Stimulated activated naive B cell treated with anti-CD40 and anti-IgM and Interleukin-4, amounts not matched to agents 10 μg/mL and 1 μg/mL and 100 μg/mL, for 72 hours (primary cell): ENCODE measurements at places on chromosomes 3 and 15.

DNA sequence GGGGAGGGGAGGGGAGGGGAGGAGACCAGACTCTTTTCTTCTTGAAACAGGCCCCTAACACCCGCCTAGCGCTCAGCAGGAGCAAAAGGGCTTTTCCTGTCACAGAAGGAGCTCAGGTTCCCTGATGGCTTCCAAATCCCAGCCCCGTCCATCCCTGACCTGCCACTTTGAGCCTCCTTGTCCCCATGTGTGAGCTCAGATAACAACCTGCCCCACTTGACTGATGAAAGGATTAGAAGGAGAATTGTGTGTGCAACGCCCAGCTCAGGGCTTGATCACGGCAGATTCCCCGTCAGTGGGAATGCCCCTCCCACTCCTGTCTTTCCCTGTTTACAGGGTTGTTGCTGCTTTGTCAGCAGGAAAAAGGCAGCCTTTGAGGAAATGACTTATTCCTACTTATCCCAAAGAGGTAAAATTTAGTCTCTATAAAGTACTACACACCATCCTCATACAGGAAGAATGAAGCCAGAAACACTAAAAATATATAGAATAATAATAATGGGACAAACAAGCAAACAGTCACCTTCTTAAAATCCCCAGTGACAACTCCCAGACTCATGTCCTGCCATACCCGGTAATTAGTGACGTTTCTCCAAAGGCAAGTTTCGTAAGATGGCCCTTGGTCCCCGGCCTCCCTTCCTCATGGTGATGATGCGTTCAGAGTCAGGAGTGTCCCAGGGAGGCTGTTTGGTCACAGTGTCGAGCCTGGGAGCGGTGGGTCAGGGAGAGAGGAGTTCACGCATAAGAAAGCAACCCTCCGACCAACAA is 6.1 kb upstream of the LRRC15 start:
- DNase-seq, result no peak

GRCh38 chr3:115843206-115843605 is 219.9 kb downstream of the GAP43 start:
- DNase-seq, result no peak

DNA sequence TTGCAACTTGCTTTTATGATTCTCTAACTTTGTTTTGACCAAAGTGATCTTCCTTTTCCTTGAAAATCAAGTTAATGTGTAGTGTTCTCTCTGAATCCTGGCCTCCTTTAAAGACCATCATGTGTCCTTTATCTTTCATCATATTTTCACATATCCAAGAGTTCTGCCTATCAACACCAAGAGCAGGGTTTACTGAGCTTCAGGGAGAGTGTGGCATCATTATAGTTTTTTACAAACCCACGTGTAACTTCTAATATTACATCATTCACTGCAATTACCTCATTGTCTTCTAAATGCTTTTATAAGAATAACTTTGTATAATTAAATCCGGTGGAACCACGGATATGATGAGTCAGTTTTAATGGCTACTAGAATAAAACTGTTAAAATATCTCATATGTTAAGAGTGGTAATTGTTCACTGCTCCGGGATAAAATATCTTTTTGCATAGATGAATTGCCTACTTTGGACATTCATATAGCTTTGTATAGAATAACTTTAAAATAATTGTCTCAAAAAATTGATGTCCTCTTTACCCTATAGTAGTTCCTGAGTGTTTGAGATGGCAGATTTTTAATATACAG is 248.8 kb upstream of the GRM7 start:
- no peak for DNase-seq

DNA sequence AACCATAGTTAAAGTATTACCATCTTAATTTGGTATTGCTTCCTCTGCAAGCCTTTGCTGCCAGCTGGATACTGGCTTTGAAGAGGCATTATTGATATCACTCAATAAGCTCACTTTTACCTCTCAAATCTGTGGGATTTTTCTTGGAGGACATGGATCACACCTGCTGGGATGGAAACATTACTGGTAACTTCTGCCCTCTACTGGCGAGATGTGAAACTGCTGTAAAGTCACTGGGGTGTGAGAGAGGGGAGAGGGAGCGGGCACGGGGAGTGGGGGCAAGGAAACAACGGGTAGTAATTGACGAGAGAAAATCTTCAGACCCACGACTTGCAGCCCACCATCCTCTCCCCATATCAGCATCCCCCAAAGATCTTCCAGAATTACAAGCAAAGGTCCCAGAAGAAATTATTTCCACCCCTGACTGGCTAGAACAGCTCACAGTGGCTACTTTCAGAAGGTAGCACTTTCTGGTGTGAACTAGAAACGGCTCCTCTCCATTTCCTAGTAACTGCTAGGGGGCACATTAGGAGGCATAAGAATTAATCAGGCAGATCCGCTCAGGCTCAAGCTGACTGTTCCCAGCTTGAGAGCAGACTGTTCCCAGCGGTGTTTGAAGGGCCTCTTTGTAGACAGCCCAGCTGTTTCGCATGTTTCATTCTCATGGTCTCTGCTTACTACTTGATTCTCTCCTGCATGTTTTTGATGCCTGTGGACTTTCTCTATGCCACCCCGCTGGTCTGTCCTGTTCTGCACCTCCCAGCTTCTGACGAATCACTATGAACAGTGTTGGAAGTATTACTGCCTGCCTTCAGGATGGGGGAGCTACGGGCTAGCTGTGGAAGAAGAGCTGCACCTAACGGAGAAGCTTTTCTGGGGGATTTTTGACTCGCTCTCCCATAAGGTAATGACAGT is 230.4 kb upstream of the CHRM5 start:
- DNase-seq, result no peak

DNA sequence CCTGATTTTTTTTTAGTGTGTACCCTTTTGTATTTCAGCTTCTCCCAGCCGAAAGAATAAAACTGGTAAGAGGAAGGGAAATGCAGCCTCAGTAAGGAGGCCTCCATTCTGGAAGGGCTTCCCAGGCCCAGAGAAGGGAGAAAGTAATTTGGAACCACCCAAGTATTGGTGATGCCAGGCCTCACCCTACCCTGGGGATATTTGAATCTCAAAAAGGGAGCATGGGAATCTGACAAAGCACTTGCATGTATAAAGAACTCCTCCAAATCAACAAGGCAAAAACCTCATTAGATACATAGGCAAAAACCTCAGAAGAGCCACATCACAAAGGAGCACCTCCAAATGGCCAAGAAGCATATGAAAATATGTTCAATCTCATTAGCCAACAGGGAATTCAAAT is 68.8 kb upstream of the GLCE start:
- no peak for DNase-seq

GRCh38 chr3:143832433-143832832 is 15.8 kb downstream of the SLC9A9 start:
- no peak for DNase-seq
